ENCODE measurements at places on chromosomes 1 and 21.

- DNase-seq = no peak
Observed at GRCh38 chr1:23444104-23444533, 19.6 kb upstream of the TCEA3 start.

DNA sequence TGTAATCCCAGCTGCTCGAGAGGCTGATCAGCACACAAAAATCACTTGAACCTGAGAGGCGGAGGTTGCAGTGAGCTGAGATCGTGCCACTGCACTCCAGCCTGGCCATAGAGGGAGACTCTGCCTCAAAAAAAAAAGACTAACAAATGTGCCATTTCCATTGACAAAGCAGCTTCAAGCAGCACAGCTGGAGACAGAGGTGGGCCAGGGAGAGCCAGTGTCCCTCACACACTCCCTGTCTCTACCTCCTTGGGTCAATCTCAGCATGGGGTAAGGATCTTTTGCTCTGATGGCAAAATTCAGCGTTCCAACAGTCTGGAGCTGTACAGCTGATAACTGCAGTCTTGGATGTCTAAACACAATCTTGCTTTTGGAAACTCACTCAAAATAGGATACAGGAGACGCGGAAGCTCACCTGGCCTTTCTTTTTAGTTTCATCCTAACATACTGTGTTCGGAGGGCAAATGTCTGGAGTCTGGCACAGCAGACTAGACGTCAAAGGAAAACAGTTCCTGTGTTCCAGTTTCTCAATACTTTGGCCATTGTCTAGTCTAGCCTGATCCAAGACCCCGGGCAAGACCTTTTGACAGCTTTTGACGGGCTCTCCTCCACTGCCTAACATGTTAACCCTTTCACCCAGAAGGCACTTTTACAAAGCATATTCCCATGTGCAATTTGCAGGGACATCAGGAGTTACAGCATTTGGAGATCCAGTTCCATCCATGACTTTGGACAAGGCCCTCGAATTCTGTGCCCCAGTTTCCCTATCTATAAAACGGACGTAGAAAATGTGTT, 2.9 kb downstream of the RCC2 start:
- no peak for DNase-seq

- no peak for DNase-seq
Observed at GRCh38 chr1:207002724-207003146, 29.8 kb downstream of the C1orf116 start.

DNA sequence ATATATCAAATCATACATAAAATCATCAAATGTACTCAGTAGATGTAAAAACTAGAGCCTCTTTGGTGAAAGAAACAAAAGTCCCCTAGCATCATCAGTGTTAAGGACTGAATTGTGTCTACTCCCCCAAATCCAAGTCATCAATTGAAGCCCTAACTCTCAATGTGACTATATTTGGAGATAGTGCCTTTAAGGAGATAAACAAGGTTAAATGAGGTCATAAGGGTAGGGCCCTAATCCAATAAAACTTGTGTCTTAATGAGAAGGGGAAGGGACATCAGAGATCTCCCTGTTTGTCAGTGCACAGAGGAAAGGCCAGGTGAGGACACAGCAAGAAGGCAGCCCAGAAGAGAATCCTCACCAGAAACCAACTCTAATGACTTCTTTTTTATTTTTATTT, 33.5 kb downstream of the USP24 start:
- no peak for DNase-seq

GRCh38 chr21:37220433-37220980, 46.6 kb downstream of the VPS26C start:
- DNase-seq = peak; percentile 61

DNA sequence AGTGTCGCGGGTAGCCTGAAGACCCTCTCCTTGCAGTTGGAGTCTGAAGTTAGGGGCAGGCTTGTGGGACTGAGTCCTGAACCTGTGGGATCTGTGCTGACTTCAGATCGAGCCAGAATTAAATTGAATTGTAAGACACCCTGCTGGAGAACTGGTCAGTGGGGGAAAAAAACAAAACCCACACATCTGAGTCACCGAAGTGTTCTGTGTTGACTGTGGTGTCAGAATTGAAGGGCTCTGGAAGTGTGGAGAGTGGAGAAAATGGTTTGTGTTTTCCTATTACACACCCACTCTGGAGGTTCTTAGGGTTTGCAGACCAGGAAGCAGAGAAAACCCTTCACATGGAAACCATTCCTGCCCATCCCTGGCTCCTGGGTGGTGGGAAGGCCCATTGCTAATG, 209.5 kb upstream of the GALNT2 start:
- no peak for DNase-seq

- no peak for DNase-seq
Observed at GRCh38 chr1:207298636-207299398, 22.7 kb upstream of the CD55 start.

DNA sequence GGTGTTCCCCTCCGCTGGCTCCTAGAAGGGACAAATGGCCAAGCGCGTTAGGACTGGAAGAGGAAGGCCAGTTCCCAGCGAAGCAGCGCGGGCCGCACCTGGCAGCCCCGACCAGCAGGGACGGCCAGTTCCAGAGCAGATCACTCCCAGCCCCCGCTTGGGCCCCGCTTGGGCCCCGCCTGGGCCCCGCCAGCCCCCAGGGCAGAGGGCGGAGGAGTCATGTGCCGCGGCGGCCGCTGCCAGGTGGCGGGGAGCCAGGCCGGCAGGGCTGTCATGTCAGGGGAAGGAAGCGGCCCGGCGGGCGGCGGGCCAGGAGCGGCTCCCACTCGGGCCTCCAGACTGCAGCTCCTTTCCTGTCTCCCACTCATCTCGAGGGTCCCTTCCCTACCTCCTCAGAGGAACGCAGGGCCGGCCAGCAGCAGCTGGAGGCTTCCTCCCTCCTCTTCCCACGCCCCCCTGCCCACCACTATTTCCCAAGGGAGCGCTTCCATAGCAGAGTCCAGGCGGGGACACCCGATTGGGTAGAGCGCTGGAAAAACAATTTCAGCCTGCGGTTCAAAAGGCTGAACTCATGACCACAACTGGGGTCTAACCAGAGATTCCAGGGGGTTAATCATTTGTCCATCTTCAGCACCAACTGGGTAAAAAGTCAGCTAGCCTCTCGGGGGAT, 16.5 kb downstream of the ZNF697 start:
- no peak for DNase-seq

- no peak for DNase-seq
Observed at GRCh38 chr1:18978706-18979105, 22.2 kb upstream of the IFFO2 start.

DNA sequence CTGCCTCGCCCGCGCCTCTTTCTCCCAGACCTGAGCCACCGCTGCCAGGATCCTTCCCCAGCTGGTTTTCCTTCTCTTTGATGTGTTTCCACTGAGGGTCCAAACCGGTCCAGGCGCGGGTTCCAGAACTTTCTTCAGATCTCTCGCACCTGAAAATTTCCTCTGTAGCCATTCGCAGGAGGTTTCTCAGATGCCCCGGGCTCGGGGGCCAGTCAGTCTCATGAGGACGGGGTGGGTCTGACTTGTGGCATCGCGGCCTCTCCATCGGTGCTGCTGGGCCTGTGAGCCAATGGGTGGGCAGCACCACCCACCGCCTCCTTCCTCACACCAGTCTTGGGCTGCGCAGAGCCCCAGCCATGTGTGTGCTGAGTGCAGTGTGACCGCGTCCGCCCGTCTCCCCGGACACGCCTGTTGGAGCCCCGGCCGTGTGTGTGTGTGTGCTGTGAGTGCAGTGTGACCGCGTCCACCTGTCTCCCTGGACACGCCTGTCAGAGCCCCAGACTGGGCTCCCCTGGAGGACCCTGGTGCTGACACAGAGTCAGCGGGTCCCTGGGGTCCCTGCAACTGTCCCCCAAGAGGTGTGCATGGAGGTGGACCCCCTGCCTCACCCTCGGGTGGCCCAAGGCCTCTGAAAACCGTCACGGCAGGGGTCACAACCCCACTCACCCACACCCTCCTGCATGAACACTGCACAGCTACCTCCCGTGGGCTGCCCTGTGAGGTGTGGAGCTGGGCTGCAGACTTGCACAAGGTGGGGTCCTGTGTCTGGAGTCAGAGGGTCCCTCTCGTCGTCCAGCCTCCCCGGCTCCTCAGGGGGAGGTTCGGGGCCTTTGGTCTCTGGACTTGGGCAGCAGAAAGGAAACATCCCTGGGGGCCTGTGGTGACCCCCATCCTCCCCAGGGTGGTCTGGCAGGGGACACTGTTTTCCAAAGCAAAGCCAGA, 20.2 kb downstream of the COL18A1 start:
- DNase-seq = no peak

DNA sequence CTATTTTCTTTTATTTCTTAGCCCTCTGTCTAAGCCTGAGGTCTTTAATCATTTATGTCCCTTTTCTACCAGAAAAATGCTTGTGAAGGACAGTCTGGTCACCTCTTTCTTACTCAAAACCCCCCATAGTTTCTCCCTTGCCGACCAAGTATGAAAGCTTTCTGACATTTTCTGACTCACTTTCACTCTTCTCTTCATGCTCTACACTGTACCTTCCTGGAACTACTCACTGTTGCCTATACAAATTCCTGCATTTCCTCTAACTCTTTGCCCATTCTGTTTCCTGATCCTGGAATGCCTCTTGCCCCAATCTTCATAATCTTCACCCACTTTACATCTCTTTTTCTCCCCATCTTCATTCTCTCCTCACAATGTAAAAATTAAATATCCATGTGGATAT, 380.0 kb downstream of the HHIPL2 start:
- no peak for DNase-seq

- no peak for DNase-seq
Observed at GRCh38 chr1:38773483-38773882, 86.1 kb downstream of the RRAGC start.

DNA sequence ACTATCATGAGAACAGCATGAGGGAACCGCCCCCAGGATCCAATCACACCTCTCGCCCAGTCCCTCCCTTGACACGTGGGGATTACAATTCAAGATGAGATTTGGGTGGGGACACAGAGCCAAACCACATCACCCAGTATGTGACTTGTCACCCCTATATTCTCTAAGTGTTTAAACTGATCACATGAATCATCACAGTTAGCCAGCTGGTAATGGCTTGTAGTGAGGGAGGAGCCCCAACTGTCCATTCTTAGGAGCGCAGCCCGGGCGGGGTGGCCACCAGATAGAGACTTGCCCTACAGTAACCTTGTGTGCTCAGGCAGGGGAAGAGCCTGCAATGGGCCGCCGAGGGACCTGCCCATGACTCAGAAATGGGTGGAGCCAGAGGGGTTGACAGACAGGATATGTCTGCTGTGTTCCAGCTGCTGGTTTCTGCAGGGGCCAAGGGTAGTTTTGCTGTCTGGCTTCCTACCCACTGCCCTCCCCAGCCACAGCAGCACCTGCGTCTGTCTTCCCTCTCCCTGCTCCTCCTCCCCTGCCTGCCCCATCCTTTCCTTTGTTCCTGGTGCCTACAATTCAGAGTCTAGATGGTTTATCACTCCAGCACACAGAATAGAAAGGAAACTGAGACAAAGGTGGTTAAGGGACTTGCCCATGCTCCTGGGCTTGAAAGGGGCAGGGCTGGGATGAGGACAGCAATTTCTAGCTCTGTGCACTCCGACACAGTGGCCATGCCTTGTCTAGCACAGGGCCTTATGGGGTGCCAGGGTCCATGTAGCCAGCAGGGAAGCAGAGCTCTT, 9.2 kb downstream of the ABCG1 start:
- DNase-seq = peak; percentile 76

- DNase-seq = no peak
Observed at GRCh38 chr1:23020706-23021405, 1.6 kb downstream of the KDM1A start.
